Dermis blood vessel endothelial cell (primary cell): ENCODE measurements at places on chromosomes 16 and 17. TPM values are rescaled to one million over a fixed set of nuclear protein-coding genes. Genes with fewer than 3 reads are reported as not detected.

CMTM3 gene
- 23.3 and 31.6 TPM in 2 replicates for total RNA-seq

TPSAB1 gene
- total RNA-seq, result not detected in 2 replicates

TBC1D16 gene
- total RNA-seq, result 44.9 and 61.8 TPM in 2 replicates

BEAN1 gene
- total RNA-seq, result 0.09 and 0.34 TPM in 2 replicates

TEKT5 gene
- total RNA-seq, result not detected in 2 replicates

CLDN7 gene
- total RNA-seq, result 2.4 and 5.3 TPM in 2 replicates

C17orf107 gene
- 0.68 and 1.1 TPM in 2 replicates for total RNA-seq

MT1G gene
- total RNA-seq, result not detected in 2 replicates

STX1B gene
- 0.51 and 0.70 TPM in 2 replicates for total RNA-seq

KRT33B gene
- total RNA-seq, result not detected in 2 replicates

RHBDL1 gene
- total RNA-seq, result 0.05 and 0.51 TPM in 2 replicates

LGALS9B gene
- total RNA-seq, result not detected in 2 replicates

ANKRD13B gene
- 7.7 and 13.9 TPM in 2 replicates for total RNA-seq

KREMEN2 gene
- total RNA-seq, result not detected in 2 replicates

CLEC19A gene
- total RNA-seq, result not detected in 2 replicates

PLA2G15 gene
- total RNA-seq, result 28.6 and 38.9 TPM in 2 replicates

RGS9 gene
- total RNA-seq, result 0.19 and 1.2 TPM in 2 replicates

WFIKKN1 gene
- 0.14 and 0.17 TPM in 2 replicates for total RNA-seq

PIK3R5 gene
- total RNA-seq, result 0.05 TPM in 1 of 2 replicates, not detected in the other

BTBD17 gene
- 0.17 TPM in 1 of 2 replicates, not detected in the other for total RNA-seq

CDK5R1 gene
- total RNA-seq, result 1.4 and 1.9 TPM in 2 replicates

DBNDD1 gene
- 10.4 and 29.8 TPM in 2 replicates for total RNA-seq
